CD4-positive, alpha-beta T cell treated with Interleukin-15 for 1 hour (primary cell): ENCODE measurements at places on chromosomes 6 and 20.

GRCh38 chr6:148461986-148462577 lies 119.4 kb downstream of the SASH1 start:
- DNase-seq: no peak

GRCh38 chr6:81861281-81861680 lies 108.8 kb upstream of the TENT5A start:
- no peak for DNase-seq

DNA sequence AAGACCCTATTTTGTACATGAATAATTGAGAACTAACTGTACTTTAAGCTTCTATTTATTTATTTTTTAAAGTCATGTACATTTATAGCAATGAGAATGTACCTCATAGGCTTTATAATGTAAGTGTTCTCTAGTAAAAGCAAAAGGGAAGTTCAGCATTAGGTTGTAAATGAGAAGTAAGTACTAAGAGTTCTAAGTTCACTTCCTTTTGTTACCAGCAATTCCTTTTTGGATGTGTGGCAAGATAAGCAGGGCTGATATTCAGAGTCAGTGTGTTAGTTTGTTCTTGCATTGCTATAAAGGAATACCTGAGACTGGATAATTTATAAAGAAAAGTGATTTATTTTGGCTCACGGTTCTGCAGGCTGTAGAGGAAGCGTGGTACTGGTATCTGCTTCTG lies 54.0 kb upstream of the CCN2 start:
- no peak for DNase-seq

- no peak for DNase-seq
Measured at GRCh38 chr6:38307740-38308139, 332.0 kb downstream of the BTBD9 start.

DNA sequence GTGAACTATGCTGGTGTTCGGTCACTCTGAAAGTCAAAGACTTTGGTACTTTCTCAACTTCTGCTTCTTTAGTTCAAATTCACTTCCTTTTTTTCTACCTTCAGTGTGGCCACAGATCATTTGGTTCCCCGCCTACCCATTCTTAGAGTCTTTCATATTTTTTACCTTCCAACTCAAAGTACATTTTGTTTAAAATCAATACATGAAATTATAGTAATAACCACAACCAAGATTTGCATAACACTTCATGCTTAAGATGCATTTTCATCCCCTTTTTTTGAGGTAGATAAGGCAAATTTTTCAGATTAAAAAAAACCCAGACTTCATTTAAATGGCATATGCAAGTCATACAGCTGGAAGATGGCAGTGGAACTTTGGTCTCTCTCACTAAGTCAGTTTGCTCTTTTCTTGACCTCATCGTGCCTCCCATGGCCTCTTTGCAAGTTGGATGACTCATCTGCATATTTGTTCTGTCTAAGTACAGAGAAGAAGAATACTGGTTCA lies 11.9 kb upstream of the CNR1 start:
- no peak for DNase-seq

DNA sequence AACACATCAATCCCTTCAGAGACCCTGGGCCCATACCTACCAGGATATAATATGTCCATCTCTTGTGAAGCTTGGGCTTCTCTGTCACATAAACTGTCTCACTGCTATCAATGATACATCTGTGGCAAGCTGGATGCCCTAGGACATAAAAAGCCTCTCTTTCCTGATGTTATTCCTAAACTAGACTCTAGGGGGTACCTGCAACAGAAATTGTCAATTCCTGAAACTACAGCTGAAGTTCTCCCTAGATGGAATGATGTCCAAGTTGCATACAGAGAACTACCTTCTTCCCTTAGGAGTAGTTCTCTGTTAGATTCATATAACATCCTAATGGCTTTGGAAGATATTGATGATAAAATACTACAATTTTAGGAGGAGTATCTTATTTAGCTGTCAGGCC lies 35.8 kb downstream of the TBX18 start:
- DNase-seq: no peak

DNA sequence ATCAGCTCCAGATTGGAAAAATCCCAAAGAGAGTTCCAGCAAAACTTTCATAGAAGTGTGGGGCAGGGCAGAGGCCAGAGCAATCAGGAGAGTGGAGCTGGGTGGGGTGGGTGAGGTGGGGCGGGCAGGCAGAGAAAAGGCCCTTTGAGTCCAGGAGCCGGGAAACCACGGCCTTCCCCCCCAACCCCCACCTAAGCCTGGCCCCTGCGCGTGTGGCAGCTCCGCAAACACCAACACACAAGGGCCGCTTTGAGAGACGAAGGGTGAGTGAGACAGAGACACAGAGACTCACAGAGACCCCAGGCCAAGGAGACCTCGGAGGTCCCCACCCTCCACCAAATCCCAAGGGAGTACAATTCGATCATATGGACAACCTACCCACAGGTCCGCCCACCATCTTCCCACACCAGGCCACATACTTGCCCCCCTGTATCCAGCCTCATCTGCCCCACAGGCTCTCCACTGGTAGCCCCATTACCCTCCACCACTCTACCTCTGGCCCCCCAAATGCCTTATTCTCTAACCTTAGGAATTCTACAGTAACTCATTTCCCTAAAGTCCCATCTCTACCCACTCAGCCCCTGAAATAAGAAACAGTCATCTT lies 1.7 kb downstream of the COL11A2 start:
- DNase-seq: no peak

GRCh38 chr20:22620342-22620741 lies 36.0 kb upstream of the FOXA2 start:
- DNase-seq: no peak
